Left renal pelvis (tissue), 4 donors: ENCODE measurements at places on chromosomes 6 and 20. TPM values are rescaled to one million over a fixed set of nuclear protein-coding genes. Genes with fewer than 3 reads are reported as not detected.

BNIP5 gene
- polyA plus RNA-seq: 0.18 TPM

TRIM31 gene
- polyA plus RNA-seq: not detected

- DNase-seq: no peak
Observed at GRCh38 chr20:46622165-46622564, 29.1 kb downstream of the SLC13A3 start.

DNA sequence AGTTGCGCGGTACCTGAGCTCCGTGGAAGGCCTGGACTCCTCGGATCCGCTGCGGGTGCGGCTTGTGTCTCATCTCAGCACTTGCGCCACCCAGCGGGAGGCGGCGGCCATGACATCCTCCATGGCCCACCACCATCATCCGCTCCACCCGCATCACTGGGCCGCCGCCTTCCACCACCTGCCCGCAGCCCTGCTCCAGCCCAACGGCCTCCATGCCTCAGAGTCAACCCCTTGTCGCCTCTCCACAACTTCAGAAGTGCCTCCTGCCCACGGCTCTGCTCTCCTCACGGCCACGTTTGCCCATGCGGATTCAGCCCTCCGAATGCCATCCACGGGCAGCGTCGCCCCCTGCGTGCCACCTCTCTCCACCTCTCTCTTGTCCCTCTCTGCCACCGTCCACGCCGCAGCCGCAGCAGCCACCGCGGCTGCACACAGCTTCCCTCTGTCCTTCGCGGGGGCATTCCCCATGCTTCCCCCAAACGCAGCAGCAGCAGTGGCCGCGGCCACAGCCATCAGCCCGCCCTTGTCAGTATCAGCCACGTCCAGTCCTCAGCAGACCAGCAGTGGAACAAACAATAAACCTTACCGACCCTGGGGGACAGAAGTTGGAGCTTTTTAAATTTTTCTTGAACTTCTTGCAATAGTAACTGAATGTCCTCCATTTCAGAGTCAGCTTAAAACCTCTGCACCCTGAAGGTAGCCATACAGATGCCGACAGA lies 9.9 kb downstream of the HEY2 start:
- no peak for DNase-seq

DNA sequence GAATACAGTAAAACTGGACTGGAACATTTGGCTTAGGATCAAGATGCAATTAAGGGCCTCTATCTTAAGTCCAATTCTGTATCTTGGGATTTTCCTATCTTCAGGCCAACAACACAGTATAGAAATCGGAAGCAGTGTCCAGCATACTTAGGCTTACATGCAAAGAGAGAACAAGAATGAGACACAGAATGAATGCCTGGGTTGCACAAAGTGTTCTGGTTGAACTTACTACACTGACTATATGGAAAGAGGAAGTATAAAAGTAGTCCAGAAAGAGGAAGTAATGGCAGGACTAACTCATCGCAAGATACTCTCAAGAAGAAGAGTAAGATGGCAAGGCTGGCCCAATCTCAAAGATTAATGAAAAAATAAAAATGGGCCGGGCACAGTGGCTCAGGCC lies 87.6 kb downstream of the BTBD9 start:
- no peak for DNase-seq

DNA sequence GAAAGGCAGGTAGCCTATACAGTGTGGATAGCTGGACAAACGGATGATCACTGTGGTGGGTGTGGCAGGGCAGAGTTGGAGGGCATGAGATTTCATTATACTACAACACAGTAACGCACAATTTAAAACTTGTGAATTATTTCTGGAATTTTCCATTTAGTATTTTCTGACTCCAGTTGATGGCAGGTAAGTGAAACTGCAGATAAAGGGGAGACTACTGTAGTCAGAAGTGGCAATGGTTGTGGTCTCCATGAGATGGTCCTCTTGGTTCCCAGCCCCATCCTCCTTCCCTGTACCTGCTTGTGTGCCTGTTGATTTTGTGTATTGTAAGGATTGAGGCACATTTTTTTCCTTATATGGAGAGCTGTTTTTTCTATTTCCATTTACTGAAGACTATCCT lies 22.5 kb upstream of the SCAF8 start:
- DNase-seq: no peak

GRCh38 chr6:149134511-149134933 lies 183.0 kb upstream of the TAB2 start:
- no peak for DNase-seq

- DNase-seq: no peak
Observed at GRCh38 chr6:40791004-40791403, 203.8 kb upstream of the LRFN2 start.

DNA sequence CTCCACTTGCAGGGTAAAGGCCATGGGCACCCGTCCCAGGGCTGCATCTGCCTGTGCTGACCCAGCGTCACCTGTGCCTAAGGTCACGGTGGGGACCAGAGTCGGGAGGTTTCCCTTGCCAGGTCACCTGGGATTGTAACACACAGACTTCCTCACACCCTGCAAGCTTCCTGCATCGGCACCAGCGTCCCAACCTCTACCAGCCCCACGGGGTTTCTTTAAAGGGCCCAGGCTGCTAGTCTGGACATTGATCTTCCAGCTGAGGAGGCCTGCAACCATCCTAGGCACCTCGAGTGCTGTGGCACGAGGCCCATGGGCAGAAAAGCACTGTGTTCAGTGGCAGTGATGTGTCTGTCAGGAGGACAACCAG lies 12.6 kb downstream of the ACSS1 start:
- no peak for DNase-seq
